ENCODE measurements at places on chromosomes 11 and 22.

DNA sequence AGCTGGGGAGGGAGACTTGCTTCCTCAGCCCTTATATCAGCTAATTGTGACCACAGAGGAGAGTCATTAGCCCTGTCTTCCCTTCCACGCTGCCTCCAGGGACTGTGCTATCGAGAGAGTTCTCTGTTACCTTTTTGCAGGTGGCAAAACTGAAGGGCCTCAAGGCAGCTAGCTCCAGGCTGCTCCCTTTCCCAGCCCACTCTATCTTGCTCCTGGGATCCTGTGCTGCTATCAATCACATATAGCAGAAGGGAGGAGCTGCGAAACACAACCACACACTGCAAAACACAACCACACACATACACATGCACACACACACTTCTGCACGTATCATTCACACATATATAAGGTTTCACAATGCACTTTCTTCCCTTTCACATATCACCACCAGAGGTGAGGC is 205.3 kb upstream of the MTNR1B start:
- DNase-seq, result no peak

DNA sequence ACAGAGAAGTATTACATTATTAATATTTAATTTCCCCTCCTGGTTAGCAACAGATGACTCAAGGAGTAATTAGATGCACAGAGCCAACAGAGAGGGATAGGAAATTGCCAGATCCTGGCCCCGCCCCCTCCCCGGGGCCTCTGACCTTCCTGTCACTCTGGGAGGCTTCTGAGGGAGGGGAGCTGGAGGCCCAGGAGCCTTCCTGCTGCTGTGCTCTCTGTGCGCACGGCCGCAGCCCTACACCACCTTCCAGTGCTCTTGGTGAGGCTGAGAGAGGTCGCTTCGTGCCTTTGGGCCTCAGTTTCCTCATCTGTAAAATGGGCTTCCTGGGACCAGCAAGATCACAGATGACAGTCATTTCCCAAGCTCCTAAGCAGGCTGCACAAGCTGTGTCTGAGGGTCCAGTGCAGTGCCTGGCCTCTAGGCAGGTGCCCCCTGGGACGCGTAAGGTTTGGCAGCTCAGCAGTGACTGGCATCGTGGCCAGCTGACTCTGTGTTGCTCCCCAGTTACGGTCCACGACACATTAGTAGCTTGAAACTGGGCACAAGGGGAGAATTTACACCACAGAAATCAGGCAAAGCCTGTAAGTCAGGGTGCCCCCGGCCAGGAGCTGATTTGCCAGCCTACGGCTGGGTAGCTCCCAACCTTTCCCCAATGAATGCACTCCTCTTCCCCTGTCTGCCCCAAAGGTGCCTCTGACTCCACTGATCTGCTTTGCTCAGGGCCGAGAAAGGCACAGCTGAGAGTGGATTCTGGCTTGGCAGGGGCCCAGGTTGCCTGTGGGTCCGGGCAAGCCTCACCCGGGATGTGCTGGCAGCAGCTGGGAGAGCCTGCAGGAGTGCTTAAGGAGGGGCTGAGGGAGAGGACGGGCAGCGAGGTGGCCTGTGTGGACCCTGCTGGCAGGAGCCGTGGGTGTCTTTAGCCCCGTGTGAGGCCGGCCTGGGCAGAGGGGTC is 2.3 kb downstream of the ADORA2A start:
- DNase-seq, result no peak

DNA sequence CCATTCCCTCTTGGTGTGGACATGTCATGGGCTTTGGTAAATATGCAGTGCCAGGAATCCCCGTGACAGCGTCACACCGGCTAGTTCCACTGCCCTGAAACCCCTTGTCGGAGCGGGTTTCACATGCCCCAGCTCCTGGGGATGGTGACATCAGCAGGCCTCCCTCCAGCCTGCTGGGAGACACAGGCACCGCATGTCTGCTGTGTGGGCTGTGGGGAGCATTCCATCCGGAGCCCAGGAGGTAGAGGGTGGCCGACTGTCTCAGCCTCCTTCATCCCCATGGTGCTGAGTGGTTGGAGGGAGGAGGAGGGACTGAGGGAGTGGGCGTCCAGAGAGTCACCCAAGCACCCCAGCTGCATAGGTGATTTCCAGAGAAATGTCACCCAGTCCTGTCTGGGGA is 1161.1 kb downstream of the BRD1 start:
- no peak for DNase-seq

- DNase-seq, result no peak
Observed at GRCh38 chr11:65121447-65121864, 478 bp downstream of the FAU start.

DNA sequence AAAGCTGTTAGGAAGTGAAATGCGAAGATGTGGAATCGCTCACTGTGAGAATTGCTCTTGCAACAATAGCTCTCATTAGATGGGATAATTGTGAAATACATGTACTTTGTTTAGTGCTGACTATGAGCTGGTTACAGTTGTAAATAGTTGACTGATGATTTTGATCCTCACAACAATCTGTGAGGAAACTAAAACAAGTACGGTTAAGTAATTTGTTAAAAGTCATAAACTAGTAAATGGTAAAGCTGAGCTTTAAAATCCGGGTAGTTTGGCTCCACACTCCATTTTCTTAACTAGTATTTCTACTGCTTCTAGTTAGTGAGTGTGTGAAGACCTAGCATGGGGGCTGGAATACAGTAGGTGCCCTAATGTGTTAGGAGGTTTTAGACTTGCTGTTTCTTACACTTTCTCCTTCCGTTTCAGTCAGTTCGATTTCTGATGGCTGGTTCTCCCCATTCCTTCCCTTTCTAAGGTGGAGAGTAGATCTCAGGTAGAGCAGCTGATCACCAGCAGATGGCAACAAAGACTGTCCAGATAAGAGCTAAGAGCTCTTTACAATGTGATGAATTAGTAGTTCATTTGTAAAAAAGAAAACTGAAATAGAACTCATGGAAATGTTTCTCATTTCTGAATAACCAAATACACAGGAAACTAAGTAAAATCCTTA is 16.3 kb upstream of the CYP2R1 start:
- no peak for DNase-seq

- DNase-seq, result no peak
Observed at GRCh38 chr11:88535916-88536547, 198.5 kb upstream of the CTSC start.

GRCh38 chr11:13292970-13293369 is 15.4 kb downstream of the BMAL1 start:
- DNase-seq, result no peak
